ENCODE measurements at places on chromosomes 13 and 19.

DNA sequence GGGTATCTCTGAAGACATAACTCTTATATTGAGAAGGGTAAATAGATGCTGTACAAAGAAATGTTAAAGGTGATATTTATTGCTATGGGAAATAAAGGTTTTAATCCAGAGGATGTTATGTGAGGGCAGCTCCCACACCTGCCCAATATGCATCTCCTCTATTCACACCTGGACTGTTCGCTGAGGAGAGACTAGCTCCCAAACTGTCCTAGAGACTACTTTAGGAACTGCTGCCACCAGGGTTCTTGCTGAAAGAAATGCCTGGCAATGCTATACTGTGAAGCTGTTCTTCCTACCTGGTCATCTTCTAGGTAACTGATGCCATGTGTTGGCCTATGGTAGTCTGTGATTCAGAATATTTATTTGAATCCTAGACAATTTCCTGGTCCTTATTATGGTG, 1421.5 kb upstream of the SPRY2 start:
- DNase-seq = no peak

DNA sequence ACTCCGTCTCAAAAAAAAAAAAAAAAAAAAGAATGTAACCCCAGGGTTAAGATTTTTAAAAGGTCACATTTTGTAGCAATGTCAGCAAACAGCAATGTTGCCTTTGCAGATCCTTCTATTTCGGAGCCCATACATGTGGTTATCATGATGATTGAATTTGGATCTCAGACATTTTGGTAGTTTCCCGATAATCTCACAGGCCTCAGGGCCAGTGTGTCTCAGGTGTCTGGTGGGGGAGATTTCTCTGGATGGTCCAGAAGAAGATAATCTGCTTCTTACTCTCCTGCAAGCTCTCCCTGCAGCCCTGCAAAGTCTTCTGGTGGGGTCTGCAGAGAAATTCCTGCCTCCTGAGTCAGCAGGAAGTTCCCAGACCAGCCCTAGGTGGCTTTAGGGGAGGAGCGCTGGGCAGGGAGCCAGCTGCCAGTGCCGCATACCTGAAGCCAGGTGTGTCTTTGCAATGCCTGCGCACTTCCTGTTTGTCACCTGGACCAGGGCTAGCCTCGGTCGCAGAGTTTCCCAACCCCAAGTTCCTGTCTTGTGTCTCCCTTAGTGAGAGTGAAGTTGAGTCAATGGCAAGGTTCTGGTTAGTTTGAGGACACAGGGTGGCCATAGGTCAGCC, 1.4 kb downstream of the SH2D3A start:
- no peak for DNase-seq

- DNase-seq = no peak
Observed at GRCh38 chr19:18919900-18920214, 342 bp downstream of the DDX49 start.

- DNase-seq = no peak
Observed at GRCh38 chr19:5394551-5395505, 54.2 kb upstream of the PTPRS start.

DNA sequence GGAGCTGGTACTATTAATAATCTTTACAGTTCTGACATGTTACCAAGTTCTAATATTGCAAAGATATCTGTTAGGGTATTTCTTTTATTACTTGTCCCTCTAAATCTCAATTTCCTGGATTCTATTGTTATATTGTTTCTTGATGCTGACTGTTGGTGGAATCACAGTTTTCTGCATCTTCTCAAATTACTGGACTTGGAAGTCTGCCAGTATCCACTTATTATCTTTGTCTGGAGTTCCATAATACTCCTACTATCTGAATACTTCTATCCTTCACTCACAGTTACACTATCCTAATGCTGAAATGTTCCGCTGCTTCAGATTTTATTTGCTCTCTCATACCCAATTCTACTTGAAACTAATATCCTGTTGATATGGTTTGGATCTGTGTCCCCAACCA, 1985.7 kb upstream of the PRR20A start:
- no peak for DNase-seq

- no peak for DNase-seq
Observed at GRCh38 chr13:63909726-63910375, 2494.2 kb upstream of the PCDH20 start.

DNA sequence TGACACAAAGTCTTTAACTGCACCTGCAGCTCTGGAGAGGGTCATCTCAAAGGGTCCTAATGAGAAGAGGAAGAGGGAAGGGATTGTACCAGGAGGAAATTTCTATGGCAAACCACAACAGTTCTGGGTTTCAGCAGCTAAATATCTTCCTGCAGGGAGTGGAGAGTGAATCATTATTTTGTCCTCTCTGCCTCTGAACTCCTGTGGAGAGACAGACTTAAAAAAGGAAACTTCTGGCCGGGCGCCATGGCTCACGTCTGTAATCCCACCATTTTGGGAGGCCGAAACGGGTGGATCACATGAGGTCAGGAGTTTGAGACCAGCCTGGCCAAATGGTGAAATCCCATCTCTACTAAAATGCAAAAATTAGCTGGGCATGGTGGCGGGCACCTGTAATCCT, 16.9 kb upstream of the C1QTNF9 start:
- DNase-seq = no peak

DNA sequence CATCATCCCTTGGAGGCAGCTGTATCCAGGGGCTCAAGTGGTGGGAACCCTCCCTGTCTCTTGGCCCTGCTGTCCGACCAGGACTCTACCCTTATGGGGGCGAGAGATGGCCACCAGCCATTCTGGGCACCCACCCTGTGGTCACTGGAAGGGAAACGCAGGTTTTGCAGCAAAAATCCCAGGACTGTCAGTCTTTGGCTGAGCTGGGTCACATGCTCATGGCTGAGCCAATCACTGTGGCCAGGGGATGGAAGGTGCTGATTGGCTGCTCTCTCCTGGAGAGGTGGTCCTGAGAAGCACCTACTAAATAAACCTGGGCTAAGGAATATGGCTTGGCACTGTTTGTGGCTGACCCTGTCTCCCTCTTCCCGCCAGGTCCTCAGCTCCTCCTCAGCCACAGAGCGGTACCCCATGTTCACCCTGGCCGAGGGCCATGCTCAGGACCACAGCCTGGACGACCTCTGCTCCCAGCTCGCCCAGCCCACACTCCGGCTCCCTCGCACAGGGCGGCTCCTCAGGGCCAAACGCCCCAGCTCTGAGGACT, 8.9 kb downstream of the ATG4D start:
- no peak for DNase-seq

- no peak for DNase-seq
Observed at GRCh38 chr19:18223860-18224524, 2.2 kb downstream of the PDE4C start.

- DNase-seq = no peak
Observed at GRCh38 chr19:45168767-45169351, 8.1 kb upstream of the NKPD1 start.

DNA sequence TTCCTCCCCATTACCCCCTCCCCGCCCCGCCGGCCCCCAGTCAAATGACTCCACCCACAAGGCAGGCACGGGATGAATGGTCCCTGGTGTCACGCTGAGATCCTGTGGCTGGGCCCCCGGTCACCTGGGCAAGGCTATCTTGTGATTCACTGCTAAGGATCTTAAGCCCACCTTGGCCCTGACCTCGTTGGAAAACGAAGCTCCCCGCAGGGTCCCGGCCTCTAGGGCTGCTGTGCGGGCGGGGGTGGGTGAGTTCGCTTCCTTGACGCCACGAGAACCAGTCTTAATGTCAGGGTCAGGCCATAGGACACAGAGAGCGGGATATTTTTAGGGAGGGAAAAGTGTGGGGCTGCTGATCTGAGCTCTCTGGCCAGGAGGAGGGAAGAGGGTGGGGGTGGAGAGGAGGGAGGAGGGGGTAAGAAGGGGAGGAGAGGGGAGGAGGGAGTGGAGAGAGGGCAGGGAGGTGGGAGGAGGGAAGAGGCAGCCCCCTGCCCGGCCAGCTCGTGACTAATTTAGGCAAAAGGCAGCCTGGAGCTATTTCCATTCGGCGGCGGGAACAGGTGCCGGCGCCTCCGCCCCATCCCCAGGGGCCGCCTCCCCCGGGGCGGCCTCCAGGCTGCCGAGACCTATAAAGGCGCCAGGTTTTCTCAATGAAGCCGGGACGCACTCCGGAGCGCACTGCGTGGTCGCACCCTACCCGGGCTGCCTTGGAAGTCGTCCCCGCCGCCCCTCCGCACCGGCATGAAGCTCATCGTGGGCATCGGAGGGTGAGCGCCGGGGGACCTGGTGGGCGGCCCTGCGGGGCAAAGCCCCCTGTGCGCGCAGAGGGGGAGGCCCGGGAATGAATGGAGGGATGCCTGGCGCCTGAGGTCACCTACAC, at the start of gene NMRK2:
Gene NMRK2, plus strand, starts transcription at position 139 of the 880 bp plus-strand sequence. Its CDS starts 603 bp downstream, at position 742.
- DNase-seq = no peak
